Thyroid gland (tissue), 4 donors: ENCODE measurements at places on chromosomes 12 and 14. TPM values are rescaled to one million over a fixed set of nuclear protein-coding genes. Genes with fewer than 3 reads are reported as not detected.

GRCh38 chr14:21074398-21075272 is 4.5 kb downstream of the ARHGEF40 start:
- DNase-seq: peak; percentile 80
- no peaks in the 10 kb centered on the region for H3K27me3 ChIP-seq
- H3K4me1 ChIP-seq: peaks cover 37% of the 10 kb centered on the region
- H3K36me3 ChIP-seq: peaks cover 34% of the 10 kb centered on the region
- peak overlapping the region; percentile 60 for H3K27ac ChIP-seq

DNA sequence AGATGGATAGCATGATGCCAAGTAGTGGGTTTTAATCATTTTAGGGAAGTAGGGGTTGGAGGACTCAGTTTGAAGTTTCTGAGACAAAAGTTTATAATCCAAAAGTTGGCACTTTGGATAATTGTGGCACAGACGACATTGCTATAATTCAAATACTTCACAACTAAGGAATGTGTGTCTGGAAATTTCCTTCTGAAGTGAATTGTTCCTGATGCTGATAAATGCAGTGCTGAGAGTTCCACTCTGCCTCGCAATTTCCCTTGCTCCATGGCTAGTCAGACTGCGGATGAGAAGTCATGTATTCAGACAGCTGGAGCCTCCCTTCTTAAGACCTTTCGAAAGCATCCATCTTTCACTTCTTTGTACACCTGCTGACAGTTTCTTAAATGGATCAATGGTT is 393.3 kb upstream of the PRICKLE1 start:
- H3K4me3 ChIP-seq: no peak overlapping the region
- no peaks in the 10 kb centered on the region for H3K27me3 ChIP-seq
- H3K4me1 ChIP-seq: no peaks in the 10 kb centered on the region
- no peaks in the 10 kb centered on the region for H3K36me3 ChIP-seq
- DNase-seq: no peak

DNA sequence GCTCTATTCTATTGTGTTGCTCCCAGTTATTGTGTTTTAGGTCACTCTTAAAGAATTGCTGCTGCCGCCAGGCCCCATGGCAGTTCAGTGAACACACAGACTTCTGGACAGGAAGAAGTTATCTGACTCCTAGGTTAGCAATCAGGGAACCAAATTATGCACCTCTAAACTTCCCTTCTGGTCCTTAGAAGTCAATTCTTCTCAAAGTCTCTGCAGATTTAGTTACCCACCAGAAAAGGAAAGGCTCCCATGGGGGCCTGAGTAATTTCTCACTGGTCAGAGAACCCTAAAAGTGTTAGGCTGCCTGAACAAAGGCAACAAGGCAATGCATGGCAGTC is 10.0 kb downstream of the EMP1 start:
- H3K36me3 ChIP-seq: no peaks in the 10 kb centered on the region
- H3K27ac ChIP-seq: peak overlapping the region; percentile 44
- DNase-seq: no peak
- no peak overlapping the region for H3K4me3 ChIP-seq
- H3K27me3 ChIP-seq: no peaks in the 10 kb centered on the region

DNA sequence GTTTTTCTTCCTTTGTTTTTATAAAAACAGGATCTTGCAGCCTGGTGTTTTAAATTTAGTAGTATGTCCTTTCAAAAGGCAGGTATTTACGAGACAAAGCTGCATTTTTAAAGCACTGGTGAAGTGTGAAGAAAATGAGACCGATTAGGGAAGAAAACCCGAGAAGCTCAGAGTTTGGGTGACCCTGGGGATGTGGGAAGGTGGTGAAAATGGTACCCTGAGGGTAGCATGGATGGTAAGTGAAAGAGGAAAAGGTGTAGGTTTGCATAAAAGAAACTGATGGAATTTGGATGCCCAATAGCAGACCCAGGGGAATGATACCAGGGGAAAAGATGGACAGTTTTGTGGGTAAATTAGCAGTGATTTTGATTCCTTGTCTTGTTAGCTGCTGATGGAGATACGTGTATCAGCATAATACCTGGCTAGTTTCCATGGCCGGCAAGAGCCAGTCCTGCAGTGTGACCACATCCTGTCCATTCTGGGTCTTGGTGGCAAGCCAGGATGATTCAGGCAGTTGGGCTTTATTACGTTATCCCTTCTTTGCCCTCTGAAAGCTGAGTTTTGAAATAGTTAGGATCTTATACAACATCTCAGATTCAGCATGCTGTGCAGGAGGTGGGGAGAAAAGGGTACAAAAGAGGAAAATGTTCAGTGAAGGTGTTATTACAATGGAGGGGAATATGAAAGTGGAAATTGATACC is 8.9 kb downstream of the BICD1 start:
- H3K4me1 ChIP-seq: peaks cover 10% of the 10 kb centered on the region
- H3K27me3 ChIP-seq: no peaks in the 10 kb centered on the region
- H3K4me3 ChIP-seq: no peak overlapping the region

DNA sequence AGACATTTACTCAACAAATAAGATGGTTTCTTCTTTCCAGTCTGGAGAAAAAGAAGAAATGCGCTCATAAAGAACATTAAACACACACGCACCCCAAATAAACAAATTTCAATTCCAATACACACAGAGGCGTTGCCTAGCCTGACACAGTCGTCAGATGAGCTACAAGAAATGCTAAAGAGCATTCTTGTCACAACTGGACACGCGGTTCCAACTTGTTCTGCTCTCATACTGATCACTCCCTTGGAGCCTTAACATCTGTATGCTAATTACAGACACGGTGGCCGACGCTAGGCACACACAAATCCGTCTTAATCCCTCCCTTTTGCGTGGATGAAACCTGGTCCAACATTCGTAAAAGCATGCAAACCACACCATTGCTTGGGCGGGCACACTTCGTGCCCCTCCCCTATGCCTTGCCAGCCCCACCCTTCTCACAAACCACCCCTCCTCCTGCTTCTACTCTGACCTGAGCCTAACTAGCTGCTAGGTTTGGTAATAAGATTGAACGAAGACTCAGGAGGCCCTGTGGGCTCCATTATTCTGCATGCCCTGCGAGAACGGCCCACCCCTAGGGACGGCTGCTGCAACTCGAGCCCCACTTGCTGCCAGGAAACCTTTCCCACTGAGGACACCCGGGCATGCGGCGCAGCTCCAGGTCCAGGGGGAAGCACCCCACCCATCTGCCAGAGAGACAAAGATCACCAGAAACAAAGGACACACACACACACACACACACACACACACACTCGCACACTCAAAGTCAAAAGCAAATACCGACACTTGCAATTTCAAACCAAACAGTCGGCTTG is 1.2 kb downstream of the KCNK10 start:
- DNase-seq: no peak
- H3K36me3 ChIP-seq: no peaks in the 10 kb centered on the region
- H3K4me1 ChIP-seq: no peaks in the 10 kb centered on the region
- no peak overlapping the region for H3K27ac ChIP-seq
- no peak overlapping the region for H3K4me3 ChIP-seq
- H3K27me3 ChIP-seq: no peaks in the 10 kb centered on the region

DNA sequence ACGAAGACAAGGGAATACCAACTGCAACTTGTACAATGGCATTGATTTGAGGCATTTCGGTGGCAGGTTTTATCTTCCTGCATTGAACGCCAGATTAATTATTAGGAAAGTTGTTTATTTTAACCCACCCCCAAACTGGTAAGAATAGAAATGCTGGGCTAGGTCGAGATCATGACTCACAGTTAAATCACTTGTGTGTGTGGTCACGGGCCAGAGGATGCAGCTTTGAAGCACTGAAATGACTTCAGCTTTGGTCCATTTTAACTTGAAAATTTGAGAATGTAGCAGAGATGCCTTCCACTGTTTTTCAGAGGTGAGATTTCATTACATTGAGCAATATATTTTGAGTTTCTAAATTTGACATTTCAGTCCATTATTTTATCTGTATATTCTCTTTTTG is 23.6 kb upstream of the KCNH3 start:
- H3K4me1 ChIP-seq: no peaks in the 10 kb centered on the region
- H3K36me3 ChIP-seq: no peaks in the 10 kb centered on the region

GRCh38 chr14:50846226-50846880 is 15.4 kb upstream of the NIN start:
- H3K27ac ChIP-seq: no peak overlapping the region
- no peaks in the 10 kb centered on the region for H3K36me3 ChIP-seq
- H3K27me3 ChIP-seq: no peaks in the 10 kb centered on the region
- DNase-seq: peak; percentile 61
- no peak overlapping the region for H3K4me3 ChIP-seq
- peaks cover 17% of the 10 kb centered on the region for H3K4me1 ChIP-seq

DNA sequence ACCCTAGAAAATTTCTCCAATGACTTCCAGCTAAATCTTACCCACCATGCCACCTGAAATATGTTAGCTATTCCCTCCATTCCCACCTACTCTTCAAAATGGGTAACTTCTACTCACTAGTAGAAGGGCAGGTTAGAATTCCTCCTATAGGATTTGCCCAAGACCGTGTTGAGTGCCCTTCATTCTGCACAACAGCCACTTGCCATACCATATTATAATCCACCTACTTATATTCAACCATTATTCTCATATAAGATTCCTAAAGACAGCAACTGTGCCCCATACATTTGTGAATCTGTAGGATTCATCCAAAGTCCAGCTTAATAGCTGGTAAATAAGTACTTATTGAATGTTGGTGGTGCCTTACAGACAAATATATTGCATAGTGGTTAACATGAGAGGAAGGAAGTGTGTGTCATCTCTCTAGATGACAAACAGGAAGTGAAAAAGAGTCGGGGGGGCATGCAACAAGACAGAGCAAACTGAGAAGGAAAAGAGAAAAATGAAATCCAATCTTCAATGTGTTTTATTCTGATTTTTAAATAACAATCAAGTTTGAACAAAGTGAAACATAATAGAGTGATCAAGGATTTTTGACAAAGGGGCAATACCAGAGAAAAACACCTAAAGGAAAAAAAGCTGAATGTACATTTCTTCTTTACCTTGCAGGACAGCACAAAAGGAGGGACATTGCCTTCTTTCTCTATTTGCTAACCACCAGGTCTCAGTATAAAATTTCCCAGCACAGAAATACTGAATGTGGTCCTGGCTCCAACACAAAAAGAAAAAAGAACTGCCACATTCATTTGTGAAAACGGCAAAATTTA is 389.3 kb upstream of the USP15 start:
- no peak overlapping the region for H3K27ac ChIP-seq
- DNase-seq: no peak
- H3K27me3 ChIP-seq: no peaks in the 10 kb centered on the region
- H3K4me1 ChIP-seq: no peaks in the 10 kb centered on the region
- H3K36me3 ChIP-seq: no peaks in the 10 kb centered on the region
- H3K4me3 ChIP-seq: no peak overlapping the region

- no peak overlapping the region for H3K27ac ChIP-seq
- H3K36me3 ChIP-seq: no peaks in the 10 kb centered on the region
- no peaks in the 10 kb centered on the region for H3K27me3 ChIP-seq
- H3K4me1 ChIP-seq: peaks cover 34% of the 10 kb centered on the region
- no peak for DNase-seq
- H3K4me3 ChIP-seq: no peak overlapping the region
Measured at GRCh38 chr14:75717729-75718128, 56.7 kb downstream of the TTLL5 start.

GRCh38 chr12:73421832-73422231 is 1115.8 kb upstream of the ATXN7L3B start:
- no peaks in the 10 kb centered on the region for H3K27me3 ChIP-seq
- H3K4me1 ChIP-seq: no peaks in the 10 kb centered on the region
- H3K36me3 ChIP-seq: no peaks in the 10 kb centered on the region
- H3K27ac ChIP-seq: no peak overlapping the region
- no peak for DNase-seq

DNA sequence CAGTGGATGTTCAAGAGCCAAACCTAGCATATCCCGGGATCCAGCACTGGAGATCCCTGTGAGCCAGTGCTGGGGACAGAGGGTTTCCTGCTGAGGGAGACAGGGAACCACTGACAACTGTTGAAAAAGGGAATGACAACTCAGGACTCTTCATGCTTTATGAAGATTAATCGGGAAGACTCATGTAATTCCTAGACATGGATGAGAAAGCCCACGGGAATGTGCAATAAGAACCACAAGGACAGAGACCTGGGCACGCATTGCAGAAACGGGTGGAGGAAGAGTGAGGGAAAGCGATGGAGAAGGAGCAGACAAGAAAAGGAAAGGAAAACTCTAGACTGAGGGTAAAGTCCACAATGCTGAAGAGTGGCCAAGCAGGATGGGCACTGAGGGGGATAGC is 296.0 kb downstream of the PCNX1 start:
- H3K4me3 ChIP-seq: no peak overlapping the region
- no peaks in the 10 kb centered on the region for H3K36me3 ChIP-seq
- DNase-seq: no peak
- no peak overlapping the region for H3K27ac ChIP-seq
- no peaks in the 10 kb centered on the region for H3K4me1 ChIP-seq

GRCh38 chr12:86134561-86134960 is 121.6 kb downstream of the MGAT4C start:
- H3K27ac ChIP-seq: no peak overlapping the region
- H3K36me3 ChIP-seq: no peaks in the 10 kb centered on the region
- H3K27me3 ChIP-seq: no peaks in the 10 kb centered on the region
- H3K4me1 ChIP-seq: no peaks in the 10 kb centered on the region
- H3K4me3 ChIP-seq: no peak overlapping the region

DNA sequence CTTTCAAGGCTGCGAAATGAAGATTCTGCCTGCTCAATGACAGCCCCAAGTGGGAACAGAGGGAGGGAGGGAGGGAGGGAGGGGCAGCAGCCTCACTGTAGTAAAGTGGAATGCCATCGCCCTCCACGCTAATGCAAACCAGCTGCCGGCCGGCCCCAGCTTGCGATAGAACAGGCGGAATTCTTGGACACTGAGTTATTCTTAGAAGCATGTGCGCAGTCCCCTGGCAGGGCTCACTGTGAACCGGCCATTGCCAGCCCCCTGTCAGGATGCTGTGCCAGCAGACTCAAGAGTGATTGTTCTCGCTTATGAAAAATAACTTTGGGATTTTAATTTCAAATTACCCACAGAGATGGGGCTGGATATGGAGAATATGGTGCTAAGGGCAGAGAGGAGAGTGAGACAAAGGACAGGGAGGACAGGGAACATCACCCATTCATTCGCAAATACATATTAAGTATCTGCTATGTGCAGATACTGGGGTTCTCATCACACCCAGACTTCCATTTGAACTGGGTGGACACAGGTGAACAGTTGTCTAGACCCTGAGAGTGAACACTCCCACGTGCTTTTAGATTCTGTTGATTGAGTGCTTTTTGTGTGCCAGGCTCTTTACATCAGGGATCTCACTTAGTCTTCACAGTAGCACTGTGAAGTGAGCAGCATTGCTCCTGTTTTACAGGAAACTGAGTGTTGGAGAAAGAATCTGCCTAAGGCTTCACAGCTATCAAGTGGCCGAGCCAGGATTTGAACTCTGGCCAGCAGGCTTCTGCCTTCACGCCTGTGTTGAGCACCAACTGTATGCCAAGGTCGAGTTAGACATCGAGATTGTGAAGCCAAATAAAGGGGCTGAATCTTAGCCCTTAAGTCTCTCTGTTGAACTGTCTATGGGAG is 192.9 kb downstream of the C12orf75 start:
- DNase-seq: peak; percentile 61

Gene IQSEC3
- total RNA-seq: 0.27 TPM

Gene FAIM2
- total RNA-seq: 0.33 TPM

Gene AKAP3
- 2.0 TPM for total RNA-seq

Gene MGST1
- 622 TPM for total RNA-seq

Gene RTN1
- 20.8 TPM for total RNA-seq

Gene CATSPERB
- total RNA-seq: 2.2 TPM

Gene R3HDM2
- total RNA-seq: 30.7 TPM

Gene SOCS2
- total RNA-seq: 79.8 TPM

Gene DAO
- not detected for total RNA-seq

Gene RFLNA
- total RNA-seq: 0.40 TPM

Gene CACNA1C
- 2.1 TPM for total RNA-seq
